ENCODE measurements at places on chromosomes 2 and 18.

GRCh38 chr2:13652531-13653313 is 936.0 kb downstream of the TRIB2 start:
- no peak for DNase-seq

DNA sequence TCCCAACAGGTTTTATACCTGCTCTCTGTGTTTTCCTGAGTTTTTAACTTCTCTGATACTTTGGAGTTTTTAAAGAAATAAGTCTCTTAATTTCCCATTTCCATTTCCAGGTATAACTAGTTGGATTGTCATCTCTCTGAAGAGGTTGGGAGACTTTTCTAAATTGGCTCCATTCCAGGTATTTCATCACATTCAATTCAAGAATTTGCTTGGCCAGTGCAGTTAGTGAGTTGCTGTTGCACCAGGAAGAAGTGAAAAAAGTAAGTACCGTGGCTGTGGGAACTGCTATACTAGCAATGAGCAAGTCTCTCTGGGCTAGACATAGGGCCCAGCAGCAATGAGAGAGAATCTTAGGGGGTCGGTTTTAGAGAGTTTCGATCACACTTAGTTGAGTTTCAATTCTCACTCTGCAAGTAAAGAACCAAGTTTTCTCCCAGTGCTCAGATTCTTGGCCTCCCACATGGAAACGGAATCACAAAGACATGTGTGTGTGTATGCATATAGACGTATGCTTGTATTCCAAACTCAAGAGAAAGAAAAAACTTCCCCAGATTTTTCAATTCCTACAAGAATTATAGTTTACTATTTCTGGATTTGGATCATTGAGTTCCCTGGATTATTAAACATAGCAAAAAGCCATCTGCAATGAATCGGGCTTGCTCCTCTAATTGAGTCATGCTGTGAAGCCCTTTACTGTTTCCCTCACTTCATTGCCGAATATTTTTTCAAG is 894.4 kb downstream of the BCL11A start:
- DNase-seq = no peak

- DNase-seq = no peak
Observed at GRCh38 chr2:3641181-3641580, 16.8 kb upstream of the ALLC start.

DNA sequence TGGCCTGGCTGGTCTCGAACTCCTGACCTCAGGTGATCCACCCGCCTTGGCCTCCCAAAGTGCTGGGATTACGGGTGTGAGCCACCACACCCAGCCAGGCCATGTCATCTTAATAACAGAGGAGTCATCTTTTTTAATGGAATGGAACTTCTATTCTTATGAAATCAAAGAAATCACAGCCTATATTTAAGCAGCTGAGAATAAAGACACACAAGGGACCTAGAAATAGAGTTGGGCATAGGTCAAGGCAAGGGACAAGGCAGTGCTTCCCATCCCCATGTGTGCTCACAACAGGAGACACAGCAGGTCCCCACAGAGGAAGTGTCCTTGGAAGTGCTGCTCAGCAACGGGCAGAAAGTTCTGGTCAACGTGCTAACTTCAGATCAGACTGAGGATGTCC is 3.2 kb downstream of the SNX17 start:
- DNase-seq = no peak

GRCh38 chr2:109203246-109204011 is 74.4 kb downstream of the SH3RF3 start:
- DNase-seq = no peak

- no peak for DNase-seq
Observed at GRCh38 chr2:180876506-180876905, 103.9 kb upstream of the UBE2E3 start.

DNA sequence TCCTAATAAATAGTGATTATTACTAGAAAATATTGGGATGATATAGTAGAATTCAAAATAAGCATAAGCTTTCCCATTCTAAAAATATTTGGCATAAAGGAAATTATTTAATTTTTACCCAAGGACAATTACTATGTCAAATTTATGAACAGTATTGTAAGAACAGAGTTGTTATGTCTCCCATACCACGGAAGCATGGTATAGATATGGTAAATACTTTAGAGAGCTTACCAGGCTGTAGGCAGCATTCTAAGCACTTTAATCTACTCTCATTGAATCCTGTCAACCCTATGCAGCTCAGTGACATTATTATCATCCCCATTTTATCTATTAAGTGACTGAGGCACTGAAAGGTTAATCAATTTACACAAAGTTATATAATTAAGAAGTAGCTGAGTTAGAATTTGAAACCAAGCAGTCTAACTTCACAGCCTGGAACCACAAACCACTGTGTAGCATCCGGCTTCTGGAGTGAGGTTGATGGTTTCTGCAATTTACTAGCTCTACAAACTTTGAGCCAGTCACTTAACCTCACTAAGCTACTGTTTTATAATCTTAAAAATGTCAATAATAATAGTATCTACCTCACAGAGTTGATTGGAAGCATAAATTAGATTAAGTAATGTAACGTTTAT is 323.7 kb downstream of the ARHGAP15 start:
- peak; percentile 58 for DNase-seq

DNA sequence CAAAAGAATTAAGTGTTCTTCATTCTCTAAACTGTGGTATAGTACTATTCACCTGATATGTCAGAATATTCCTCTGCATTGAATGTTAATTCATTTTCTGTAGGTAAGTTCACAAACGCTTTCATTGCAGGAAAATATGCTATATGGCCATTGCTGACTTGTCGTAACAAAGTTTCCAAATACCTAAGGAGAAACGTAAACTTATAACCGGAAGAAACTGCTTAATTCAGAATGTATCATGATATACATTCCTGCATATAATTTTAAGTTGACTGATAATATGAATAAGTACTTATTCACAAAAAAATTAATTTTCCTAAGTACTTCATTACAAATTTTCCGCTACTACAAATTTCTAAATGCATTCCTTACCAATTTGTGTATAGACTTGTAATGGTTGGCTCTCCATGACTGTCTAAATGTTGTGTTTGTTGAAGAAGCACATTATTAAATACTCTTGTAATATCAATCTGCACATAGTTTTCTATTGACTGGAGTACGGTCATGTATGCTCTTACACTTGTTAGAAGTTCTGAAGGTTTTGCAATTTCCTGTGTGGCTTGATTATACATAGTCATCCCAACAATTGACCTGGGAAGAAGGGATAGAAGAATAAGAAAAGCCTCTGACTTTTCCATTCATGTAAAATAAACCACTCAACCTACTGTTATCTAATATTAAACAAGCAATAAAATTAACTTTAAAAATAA is 85.4 kb downstream of the NCKAP1 start:
- DNase-seq = no peak

DNA sequence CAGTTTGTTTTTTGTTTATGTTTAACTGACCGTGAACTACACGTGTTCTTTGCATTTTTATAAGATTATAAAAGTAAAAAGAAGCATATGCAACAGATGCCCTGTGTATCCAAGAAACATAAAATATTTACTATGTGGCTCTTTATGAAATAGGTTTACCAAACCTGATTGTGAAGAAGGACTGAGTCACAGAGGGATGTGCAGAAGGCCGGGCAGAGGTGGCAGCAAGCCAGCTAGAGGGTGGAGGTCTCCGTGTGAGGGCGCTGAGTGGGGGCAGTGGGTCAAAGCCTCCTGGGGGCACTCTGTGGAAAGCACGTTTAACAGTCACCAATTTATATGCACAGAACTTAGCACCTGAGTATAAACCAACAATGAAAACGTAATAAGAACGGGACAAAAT is 97.2 kb downstream of the TMEM18 start:
- DNase-seq = no peak

- DNase-seq = no peak
Observed at GRCh38 chr2:215377283-215377682, 58.6 kb downstream of the FN1 start.

DNA sequence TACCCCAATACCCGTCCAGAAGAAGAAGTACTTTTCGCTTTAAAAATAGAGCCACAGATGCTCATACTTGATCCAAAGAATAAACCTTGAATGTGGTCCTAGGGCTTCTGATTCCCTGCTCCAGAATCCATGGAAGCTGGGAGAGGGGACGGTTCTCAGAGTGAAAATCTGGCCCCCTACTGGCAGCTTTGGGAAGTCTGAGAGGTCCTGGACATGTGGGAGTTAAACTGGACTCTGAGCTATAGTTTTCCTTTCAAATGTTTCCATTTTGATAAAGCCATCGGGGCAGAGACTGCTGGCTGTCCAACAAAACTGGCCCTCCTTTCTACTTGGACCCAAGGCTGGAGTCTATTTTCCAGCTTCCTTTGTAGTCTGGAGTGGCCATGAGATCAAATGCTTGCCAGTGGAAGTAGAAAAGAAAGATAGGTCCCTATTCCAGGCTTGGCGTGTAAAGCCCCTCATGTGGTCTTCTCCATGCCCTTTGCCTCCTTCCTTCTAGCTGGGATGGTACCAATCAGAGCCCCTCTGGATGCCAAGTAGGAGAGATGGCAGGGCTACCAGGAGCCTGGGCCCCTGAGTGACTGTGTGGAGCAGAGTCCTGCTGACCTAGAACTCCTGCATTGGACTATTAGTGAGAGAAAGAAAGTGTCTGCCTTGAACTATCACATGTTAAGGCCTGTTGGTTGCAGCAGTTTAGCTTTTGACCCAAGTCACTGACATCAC is 37.7 kb upstream of the TBC1D8 start:
- no peak for DNase-seq

DNA sequence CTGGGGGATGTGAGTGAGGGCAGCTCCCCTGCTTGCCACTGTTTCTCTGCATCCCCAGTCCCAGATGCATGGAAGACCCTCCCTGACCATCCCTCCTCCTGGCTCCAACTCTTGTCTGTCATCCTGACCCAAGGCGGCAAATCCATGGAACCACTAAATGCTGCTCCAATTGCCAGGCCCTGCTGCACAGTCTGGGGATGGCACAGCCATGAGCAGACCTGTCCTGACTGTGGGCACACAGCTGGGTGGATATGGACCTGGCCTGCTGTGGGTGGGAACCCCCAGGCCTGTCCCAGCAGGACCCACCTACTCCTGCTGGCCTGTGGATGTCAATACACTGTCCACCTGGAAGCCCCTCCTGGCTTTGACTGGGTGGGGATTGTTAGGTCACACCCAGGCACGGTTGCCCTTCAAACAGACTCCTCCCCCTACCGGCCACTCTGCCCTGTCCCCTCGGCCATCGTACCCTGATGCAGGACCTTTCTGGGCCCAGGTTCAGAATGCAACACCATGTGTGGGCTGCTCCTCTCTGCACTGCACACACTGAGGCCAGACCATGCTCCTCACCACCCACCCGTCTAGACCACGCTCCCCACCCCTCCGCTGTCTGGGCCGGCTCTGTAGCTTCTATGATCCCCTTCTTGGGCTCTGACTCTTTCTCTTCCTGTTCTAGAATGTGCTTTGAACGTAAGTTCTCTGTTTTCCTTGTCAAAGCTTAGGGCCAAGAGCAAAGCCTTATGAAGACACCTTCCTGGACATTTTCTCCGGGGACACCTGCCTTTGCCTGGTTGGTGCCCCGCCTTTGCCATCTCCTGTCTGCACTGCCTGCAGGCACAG is 57.9 kb downstream of the INPP5D start:
- no peak for DNase-seq

GRCh38 chr2:202529389-202529788 is 105.4 kb upstream of the FAM117B start:
- DNase-seq = no peak

DNA sequence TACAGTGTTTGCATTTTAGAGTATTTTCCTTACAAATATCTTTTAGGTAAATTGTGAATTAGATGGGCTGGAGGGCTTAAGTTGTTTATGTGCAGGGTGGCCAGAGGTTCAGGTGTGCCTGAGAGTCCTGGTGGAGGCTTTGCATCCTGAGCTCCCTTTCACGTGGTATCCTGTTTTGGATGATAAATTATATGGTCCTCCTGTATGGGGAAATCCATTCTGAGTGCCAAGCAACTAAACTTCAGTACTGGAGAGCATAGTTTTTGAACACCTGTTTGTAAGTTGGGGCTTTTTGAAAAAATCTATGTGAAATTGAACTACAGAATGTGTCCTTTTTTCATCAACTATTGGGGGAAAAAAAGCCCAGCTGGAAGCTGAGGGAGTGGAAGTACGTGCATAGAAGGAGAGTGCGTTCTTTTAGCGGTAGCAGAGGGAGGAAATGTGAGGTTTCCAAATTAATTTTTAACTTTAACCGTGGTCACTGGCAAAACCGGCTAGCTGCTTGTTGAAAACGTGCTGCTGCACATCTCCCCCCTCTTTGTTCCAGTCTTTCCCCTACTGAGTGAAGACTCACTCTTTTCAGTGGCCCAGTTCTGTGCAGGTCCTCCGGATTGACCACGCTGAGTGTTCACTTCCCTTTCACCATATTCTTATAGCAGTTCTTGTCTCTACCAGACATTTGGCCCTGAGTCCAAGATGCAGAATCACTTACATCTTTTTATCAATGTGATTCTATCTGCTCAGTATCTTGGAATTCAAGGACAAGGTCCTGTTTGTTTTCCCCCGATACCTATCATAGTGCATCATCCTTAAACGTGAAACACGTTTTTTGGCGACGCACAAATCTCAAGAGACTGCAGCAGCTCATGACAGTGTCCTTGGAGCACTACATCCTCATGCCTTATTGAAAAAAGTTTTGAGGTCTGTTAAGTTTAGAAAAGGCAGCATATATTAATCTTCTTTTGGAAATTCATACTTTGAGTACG is 15.3 kb downstream of the CNOT11 start:
- no peak for DNase-seq

DNA sequence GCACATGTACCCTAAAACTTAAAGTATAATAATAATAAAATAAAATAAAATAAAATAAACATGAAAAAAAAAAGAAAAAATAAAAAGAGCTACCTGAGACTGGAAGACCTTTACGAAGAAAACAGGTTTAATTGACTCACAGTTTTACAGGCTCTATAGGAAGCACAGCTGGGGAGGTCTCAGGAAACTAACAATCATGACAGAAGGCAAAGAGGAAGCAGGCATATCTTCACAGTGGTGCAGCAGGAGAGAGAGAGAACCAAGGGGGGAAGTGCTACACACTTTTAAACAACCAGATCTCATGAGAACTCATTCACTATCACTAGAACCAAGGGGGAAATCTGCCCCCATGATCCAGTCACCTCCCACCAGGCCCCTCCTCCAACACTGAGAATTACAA is 379.3 kb upstream of the VWC2L start:
- no peak for DNase-seq

GRCh38 chr2:239298116-239298804 is 102.6 kb downstream of the HDAC4 start:
- DNase-seq = peak; percentile 77

DNA sequence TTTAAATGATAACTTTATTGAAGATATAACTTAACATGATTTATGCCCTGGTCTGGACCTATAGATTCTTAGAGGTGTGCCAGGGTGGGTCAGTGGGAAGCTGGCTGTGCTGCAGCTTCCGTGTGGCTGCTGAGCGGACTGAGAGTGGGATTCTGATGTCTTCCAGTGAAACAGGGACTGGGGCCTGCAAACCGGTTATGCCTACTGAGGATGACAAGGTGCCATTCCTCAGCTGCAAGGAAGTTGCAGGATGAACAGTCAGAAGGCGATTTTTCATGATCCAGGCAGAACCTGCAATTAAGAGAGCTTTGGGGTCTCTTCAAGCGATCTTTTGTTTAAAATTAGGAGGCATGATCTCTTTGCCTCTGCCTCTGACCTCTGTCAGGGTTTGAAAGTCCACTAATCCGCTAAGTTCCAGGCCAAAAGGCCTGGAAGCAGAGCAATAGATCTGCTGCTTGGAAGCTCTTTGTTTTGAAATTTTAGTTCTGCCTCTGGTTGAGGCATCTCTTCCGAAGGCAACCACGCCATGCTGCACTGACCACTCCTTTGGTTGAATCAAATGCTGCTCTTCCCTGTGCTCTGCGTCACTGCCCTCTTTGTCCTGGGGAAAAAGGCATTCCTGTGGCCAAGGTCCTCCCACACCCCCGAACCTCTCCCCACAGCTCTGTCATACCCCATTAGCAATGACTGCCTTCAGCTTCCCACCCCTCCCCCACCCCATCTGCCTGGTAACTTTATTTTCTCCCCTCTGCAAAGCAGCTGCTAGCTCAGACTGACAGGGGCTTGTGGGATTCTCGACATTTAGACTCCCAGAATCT is 2.0 kb downstream of the TMEM169 start:
- DNase-seq = no peak

Measured in CD4-positive, alpha-beta T cell treated with Interleukin-12 subunit alpha and Interleukin-12 subunit beta, for 1 hour (primary cell).